ENCODE measurements at places on chromosomes 5 and 9.

DNA sequence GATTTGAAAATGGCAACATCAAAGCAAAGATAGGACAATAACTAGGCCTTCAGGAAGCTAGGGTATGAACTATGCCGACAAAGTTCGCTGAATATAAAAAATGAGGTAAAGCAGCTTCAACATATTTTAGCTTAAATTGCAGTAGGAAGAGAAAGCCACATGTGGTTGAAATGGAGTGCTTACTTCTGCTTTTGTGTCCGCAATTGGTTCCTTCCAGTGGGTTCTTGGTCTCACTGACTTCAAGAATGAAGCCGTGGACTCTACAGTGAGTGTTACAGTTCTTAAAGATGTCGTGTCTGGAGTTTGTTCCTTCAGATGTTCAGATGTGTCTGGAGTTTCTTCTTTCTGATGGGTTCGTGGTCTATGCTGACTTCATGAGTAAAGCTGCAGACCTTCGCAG lies 95.2 kb downstream of the APTX start:
- DNase-seq, result no peak

- no peak for DNase-seq
These were observed 127.8 kb upstream of the NR4A3 start for GRCh38 chr9:99693888-99694287.

DNA sequence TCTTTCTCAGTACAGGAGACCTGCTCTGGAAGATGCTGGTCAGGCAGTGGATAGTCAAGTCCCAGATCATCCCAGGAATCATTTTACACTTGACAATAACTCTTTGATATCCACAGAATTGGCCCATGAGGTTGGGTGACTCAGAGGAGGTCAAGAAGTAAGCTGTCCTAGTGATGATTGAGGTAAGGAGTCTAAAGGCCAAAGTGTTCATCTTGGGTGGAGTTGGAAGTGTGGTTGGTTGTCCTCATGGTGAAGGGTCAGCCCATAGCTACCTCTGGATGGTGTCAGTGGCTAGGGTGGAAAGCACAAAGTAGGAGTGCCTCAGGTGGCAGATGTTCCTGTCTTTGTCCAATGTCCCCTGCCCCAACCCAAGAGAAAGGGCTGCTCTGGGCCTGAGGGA lies 24.1 kb upstream of the RCL1 start:
- no peak for DNase-seq

DNA sequence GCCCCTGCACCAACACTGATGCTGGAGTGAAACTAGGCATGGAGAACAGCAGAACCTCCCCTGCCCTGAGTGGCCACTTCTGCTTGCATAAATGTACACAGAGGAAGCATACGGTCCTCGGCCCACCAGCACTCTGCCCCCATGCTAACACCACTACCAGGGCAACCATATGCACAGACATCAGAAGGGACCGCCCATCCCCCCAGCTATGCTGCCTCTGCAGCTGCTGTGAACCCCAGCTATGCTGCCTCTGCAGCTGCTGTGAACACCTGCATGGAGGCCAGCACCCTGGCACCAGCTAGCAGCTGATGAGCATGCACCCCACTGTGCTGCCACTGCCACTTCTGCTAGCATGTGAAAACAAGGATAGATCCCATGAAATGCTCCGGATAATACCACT lies 250.3 kb downstream of the TUSC1 start:
- DNase-seq, result no peak

DNA sequence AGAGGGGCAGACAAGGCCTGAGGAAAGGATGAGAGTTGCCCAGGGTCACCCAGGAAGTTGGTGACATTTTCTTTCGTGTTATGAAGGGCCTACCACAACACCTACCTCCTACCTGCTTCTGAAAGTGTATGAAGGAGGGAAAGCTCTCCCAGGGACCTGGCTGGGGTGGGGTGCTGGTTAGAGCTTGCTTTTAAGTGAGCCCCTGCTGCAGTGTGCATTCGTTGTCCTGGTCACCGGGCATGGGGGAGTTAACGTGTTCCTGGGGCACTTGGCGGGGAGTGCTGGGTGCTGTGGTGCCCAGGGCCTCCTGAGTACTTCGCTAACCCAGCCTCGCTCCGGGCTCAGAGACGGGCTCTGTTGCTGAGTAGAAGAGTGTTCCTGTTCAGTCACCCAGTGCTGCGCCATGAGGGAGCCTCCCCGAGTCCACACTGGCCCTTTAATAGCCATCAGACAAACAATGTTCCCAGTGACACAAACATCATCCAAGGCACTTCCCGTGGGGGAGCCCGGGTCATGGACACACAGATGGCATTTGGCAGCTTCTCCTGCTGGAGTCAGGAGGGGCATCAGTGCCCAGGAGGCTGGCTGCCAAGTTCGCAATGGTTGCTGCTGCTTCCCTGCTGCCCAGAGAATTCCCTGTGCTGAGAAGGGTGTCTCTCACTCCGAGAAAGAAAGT lies 85.7 kb downstream of the AMBP start:
- no peak for DNase-seq

GRCh38 chr5:160506006-160507004 lies 84.7 kb downstream of the PTTG1 start:
- peak; percentile 76 for DNase-seq

DNA sequence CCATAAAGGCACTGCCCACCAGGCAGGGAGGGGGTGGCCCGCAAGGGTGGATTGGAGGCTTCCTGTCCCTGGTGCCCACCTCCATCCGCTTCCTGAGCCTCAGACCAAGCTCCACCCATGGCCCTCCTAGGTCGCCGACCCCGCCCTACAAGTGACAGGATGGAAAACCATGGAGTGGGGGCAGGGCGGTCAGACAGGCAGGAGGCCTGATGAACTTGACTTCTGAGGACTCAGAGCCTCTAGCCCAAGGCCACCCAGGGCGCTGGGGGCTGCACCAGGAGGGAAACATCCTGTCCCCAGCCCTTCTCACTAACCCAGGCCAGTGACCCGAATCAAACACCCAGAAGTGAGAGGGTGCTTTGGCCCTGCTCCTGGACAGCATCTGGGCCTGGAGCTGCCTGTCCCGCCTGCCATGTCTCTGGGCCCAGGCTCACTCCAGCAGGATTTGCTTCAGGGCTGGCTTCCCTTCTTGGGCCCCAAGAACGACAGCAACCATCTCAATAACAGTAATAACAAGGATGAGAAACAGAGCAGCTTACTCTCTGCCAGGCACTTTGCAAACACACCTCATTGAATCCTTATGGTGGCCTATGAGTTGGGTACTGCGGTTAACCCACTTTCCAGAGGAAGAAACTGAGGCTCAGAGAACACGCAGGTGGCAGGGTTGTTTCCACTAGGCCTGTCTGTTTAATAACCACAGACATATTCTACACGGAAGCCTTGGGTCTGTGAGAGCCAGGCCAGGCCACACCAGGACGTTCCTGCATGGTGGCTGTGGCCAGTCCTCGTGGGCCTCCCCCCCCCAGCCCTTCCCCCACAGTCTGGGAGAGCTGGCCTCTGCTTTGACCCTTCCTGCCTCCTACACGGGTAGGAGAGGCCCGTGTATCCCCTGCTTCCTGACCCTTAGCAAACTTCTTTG lies 4.4 kb upstream of the ST6GALNAC6 start:
- DNase-seq, result peak; percentile 81

DNA sequence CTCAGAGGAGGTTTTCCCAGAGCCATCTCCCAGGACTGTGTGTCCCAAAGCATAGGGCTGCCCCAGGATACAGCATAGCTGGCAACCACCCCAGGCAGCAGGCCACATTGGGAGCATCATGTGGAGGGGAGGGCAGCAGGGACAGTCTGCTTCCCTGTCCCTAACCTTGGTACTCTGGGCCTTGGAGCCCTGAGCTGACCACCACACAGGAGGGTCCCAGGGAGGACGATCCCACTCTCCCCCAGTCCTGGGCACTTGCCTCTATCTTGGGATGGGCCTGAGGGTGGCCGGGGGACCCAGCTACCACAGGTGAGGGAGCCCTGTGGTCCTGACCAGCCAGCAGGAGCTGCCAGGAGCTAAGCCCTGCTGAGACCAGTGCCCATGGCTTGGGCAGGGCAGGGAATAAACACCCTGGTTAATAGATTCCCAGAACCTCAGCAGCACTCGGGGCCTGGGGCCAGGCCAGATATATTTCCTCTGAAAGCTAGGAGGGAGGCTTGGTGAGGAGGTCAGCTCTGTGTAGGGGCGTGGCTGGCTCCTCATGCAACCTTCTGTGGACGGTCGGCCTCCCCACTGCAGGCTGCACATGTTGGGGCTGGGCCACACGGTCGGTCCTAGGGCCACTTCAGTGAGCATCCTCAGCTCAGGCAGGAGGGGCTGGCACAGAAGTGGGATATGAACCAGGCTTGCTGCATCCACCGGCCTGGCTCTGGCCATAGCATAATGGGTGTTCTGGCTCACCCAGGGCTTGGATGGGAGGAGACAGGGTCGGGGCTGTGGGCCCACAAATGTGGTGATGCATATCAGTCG lies 4.2 kb downstream of the NINJ1 start:
- DNase-seq, result no peak

DNA sequence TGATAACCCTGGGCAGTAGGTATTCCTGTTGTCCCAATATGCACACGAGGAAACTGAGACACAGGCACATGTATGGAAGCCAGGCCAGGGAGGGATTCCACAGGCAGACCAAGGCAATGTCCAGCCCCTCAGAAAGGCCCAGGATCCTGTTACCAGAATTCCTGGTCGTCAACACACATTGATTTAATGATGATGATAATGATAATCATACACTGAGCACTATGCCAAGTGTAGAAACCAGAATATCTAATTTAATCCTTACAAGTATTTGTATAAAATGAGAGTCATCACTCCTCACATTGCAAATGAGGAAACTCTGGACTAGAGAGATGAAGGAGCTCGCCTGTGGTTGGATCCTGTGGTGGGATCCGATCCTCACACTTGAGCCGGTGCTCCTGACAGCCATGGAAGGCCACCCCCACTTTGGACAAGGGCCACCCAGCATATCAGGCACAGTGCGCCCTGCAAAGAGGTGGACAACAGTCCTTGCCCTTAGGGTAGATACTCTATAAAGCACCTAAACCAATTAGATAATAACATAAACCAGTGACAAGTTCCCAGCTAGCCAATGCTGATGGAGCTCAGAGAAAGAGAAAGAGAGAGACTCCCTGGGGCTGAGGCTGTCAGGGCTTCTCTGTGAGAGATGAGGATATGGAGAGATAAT lies 185.3 kb downstream of the SLIT3 start:
- DNase-seq, result no peak

GRCh38 chr5:112930082-112930344 lies 8.0 kb upstream of the REEP5 start:
- DNase-seq, result peak; percentile 43

DNA sequence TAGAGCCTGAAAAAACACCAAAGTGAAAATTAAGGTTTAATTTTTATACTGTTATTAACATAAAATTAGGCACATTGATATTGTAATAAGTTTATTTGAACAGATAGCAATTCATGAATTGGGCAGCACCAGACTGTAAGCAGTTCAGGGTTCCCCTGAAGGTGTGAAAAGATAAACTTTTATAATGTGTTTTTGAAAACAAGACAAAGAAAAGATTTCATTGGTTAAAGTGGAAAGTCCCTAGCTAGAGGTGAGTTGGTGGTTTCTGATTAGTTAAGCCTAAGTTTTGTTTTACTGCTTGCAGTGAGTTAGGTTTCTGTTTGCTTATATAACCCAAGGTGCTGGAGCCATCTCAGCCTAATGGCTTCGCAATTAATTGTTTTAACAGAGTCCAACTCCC lies 96.5 kb upstream of the RPS23 start:
- DNase-seq, result no peak

DNA sequence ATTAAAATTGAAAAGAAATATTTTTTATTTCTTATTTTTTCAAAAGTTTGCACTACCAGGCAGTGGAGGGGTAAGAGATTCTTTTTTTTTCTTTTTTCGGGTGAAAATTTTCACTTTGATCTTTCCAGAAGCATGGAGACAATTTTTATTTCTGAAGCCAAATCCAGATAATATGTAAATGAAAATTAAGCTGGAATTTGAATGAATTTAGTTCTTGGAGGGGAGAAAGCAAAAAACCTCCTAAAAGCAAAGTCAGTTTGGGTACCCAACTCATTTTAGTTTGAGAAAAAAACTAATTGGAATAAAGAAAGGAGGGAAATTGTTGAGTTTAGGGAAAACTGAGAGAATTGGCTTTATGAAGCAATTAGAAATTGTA lies 872 bp downstream of the ZNF618 start:
- DNase-seq, result no peak

GRCh38 chr5:8865686-8866374 lies 680.0 kb downstream of the SEMA5A start:
- no peak for DNase-seq

DNA sequence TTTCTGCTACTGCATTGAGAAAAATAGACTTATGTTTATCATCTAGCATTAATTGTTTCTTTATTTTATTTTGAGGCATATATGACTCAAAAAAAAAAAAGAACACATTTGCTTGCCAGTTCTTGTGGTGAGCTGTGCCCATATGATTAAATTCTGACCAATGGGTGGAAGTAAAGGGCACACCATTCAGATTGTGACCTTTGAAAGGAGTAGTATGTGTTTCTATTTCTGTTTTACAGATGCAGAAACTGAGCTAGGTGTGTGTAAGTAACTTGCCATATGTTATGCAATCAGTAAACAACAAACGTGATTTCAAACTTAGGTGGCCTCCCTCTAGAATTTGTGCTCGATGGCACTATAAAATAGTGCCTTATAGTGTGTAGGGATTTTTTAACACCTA lies 368.1 kb upstream of the EDIL3 start:
- DNase-seq, result no peak

GRCh38 chr5:89397096-89397495 lies 514.1 kb upstream of the MEF2C start:
- DNase-seq, result no peak

DNA sequence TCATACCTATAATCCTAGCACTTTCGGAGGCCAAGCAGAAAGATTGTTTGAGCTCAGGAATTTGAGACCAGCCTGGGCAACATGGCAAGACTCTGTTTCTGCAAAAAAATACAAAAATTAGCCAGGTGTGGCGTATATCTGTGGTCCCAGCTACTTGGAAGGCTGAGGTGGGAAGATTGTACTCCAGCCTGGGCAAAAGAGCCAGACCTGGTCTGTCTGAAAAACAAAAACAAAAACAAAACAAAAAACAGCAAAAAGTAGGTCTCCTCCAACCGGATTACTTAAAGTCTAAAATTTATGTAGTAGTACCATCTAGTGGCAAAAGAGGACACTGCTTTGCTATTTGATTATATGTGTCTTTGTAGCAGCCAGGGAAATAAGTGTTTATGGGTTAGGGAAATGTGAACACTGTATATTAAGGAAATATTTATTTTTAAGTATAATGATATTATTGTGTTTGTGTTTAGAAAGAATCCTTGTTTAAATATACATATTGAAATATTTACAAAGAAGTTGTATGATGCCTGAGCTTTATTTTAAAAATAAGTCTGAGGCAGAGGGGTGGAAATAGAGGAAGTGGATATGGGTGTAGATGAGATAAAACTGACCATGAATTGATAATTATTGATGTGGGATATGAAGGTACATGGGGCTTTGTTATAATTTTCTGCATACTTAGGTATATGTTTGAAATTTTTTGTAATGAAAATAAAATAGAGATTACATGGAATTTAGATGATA lies 20.0 kb downstream of the APC start:
- no peak for DNase-seq

Data from CD4-positive, alpha-beta T cell treated with Interleukin-6 for 4 hours (primary cell).